Ecto neural progenitor cell (in vitro differentiated cells): ENCODE measurements at places on chromosomes 4 and X.

- no peak for DNase-seq
Measured at GRCh38 chr4:6221301-6221850, 21.0 kb upstream of the JAKMIP1 start.

DNA sequence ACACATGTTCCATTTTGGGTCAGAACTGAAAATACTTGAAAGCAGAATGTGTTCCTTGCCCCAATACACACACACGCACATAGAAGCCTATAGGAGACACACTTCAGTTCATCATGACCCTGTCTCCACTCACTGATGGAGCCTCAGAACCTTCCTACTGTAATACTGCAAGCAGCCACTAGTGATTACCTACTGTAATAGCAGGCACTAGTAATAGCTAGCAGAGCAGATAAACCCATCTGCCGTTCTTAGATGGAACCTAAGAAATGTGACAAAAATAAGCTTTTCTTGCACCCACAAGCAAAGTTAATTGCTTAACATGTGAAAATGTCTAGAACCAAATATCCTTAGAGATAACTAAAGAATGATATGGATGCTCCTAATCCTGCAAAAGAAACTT, 13.6 kb downstream of the AMTN start:
- DNase-seq = no peak

DNA sequence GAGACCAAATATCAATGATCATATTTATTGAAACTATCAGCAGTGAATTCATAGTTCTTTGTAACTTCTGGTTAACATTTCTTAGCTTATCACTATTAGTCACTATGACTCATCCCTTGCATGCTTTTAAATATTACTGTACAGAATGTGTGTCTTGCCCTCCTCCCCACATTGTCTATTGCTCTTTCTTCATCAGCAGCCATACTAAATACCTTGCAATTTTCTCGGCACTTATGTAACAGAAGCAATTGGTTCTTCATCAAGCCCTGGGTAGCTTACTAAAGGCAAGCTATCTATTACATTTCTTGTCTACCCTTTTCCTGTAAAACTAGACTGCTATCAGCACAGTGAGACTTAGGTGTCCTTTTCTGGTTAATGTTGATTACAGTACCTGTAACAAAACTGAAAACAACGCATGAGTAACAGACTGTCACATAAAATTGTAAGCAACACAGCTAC, 8.2 kb downstream of the KLHL4 start:
- no peak for DNase-seq

DNA sequence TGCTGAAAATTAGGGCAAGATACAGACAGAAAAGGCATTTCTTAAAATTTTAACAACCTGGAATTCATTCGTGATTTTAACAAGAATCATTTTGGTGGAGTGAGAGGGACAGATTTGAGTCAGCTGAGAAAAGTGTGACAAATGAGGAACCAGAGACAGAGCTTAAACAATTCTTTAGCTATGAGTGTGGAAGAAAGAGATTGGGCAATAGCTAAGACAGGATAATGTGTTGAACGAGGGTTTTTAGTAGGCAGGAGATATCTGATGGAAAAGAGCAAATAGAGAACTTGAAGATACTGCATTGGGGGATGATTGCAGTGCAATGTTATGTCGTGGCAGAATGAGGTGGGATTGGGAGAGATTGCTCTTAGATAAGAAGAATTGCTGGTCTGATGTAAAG, 164.2 kb upstream of the SPRY1 start:
- DNase-seq = no peak

DNA sequence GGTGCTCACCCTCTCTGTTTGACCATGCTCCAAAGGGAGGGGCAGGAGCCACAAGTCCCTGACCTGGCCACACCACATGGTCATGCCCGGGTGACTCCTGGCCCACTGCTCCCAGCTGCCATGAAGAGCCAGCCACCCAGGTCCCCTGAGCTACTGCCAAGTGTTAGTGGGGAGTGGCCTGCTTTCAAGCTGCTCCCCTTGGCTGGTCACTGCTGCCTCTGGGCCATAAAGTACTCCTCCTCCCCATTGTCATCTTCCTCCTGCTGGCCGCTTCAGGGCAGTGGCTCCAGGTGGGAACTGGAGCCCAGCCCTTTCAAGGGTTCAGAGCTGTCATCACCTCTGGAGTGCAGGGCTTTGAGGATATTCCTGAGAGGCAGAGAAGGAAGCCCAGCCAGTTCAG, 27.3 kb upstream of the RBBP7 start:
- DNase-seq = no peak
